Left renal pelvis (tissue), 4 donors: ENCODE measurements at places on chromosomes 3 and 15.
A peak's percentile ranks its signal among the peaks of the same experiment; 100 is the strongest.

- no peak for DNase-seq
Measured at GRCh38 chr15:93214106-93214505, 125.1 kb upstream of the RGMA start.

DNA sequence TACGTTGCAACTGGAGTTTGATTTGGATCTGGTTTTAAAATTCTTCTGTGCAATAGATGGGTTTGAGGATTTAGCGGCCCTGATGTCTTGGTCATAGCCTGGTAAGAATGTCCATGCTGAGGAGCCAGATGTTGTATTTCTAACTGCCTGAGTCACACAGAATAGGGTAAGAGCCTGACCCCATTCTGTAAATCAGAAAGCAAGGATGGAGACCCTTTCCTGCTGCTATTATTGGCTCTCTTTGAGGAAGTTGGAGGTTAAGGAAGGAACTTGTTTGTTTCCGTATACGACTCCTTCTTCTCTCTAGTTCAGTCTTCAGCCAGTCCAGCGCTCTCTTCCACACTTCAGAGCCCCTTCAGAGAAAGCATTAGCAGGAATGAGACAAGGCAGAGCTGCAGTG is 65.1 kb downstream of the HCN4 start:
- peak; percentile 39 for DNase-seq

GRCh38 chr3:24714436-24714835 is 219.8 kb upstream of the THRB start:
- no peak for DNase-seq

- DNase-seq = no peak
Measured at GRCh38 chr15:70154718-70155347, 57.1 kb upstream of the TLE3 start.

- DNase-seq = no peak
Measured at GRCh38 chr15:55902981-55903380, 90.4 kb downstream of the NEDD4 start.

DNA sequence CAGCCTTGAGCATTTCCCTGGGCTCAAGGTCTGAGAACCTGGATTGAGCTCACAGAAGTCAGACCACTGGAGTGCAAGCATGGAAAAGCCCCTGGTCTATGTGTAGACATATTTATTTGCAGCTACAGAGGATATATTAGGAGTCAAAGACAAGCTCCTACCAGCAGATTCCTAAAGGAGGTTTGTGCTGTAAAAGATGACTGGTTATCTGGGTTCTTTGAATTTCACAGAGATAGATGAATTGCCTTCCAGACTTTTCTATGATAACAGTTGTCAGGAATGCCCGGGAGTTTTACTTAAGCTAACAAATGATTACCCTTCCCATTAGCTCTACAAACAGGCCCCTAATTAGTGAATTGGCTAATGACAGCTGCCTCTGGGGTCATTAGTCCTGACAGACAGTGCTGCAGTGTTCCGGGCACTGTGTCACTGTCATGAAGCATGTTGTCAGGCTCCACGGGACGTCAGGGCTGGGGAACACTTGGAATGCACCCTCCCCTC is 48.8 kb upstream of the PLXNA1 start:
- DNase-seq = no peak

DNA sequence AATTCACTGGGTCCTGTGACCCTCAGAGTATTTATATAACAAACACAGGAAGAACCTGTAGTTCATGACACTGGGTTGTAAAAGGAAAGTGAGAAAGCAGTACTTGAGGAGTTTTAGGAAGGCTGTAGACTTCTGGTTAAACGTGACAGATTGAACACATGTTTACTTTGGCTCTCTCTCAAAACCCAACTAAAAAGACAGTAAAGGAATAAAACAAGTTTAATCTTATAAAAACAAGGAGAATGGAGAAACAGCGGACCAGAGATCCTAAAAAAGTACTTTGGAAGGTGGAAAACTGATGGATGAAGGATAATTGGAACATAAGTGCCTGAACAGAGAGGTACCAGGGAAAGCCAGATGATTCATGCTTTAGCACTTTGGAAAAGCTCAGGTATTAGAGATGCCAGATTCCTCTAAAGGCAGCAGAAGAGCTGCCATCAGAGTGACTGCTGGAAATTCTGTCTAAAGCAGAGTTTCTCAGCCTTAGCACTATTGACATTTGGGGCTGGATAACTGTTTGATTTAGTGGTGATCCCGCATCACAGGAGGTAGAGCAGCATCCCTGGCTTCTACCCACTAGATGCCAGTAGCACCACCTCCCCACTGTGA is 182.9 kb upstream of the RORA start:
- DNase-seq = peak; percentile 4

DNA sequence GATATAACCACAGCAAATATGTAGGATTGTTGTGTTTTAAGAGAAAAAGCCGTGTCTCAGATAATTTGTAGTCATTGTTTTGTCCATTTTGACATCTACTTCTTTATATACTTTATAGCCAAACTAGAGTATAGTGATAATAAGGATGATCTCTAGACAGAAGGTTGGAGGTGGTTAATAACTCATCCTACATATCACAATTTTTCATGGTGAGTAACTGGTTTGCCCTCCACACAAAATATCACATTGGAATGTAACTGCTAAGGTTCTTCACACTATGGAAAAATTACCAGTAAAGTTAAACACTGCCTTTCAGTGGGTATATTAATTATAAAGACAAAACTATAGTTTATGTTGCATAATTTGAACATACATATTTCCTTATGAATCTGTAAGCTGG is 380.7 kb downstream of the LPP start:
- no peak for DNase-seq

- no peak for DNase-seq
Measured at GRCh38 chr15:90884719-90885431, 571 bp downstream of the FES start.

- DNase-seq = no peak
Measured at GRCh38 chr3:45580112-45580765, 14.3 kb upstream of the LIMD1 start.

DNA sequence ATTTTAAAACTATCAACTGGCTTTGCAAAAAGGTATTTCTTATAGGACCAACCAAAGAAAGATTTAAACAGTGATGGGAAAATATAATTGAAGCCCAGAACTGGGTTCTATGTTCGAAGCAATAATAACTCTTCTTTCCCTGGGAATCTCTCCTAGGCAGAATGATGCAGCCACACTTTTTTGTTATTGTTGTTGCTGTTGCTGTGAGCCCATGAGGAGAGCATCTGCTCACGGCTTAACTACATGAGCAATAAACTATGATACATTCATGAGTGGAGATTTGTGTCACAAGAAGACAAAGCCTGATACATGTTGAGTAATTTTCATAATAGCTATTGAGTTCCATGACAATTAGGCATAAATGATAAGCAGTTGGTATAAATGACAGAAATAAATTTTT is 80.5 kb downstream of the CRTC3 start:
- no peak for DNase-seq

- no peak for DNase-seq
Measured at GRCh38 chr15:81254277-81254915, 57.7 kb downstream of the IL16 start.

DNA sequence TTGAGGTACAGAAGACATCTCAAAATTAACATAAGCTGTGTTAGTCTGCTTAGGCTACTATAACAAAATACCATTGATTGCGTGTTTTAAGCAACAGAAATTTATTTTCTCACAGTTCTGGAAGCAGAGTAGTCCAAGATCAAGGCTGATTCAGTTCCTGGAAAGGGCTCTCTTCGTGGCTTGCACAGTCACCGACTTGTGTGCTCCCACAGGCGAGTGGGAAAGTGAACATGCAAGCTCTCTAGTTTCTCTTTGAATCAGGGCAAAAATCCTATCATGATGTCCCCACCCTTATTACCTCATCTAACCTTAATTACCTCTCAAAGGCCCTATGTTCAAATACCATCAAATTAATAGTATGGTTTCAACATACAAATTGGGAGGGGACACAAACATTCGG is 505.9 kb downstream of the ZIC1 start:
- no peak for DNase-seq

DNA sequence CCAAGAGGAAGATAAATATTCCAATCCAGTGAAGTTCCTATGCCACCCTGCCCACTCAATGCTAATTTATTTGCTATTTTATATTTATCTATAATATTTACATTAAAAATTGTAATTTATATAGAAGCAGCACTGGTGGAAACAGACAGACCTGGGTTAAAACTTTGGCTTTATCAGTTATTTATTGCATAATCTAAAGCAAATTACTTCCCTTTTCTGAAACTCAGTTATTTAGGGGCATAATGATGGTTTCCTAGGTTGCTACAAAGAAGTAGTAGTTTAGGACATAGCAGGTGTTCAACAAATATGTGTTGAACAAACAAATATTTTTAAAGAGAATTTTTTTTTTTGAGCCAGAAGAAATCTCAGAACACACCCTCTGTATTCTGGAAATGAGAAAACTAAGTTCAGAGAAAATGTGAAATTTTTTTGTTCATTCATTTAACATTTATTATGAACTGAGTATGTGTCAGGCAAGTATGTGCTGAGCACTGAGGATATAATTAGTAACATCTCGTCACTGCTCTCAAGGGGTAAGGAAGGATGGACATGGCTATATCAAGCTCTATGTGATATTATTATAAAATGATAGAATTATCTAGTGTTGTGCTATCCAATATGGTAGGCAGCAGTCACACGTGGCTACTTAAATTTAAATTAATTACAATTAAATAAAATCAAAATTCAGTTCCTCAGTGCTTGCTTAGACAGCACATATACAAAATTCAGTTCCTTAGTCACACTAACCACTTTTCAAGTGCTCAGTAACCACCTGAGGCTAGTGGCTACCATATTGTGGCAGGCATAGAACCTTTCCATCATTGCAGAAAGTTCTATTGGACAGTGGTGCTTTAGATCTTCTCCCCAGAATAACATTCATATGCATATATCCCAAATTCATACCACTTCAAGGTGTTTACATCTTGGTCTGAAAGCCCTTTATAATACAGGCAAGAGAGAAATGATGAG is 7.0 kb upstream of the UBE2Q2 start:
- no peak for DNase-seq

GRCh38 chr3:58948018-58948417 is 101.8 kb downstream of the CFAP20DC start:
- DNase-seq = no peak

- no peak for DNase-seq
Measured at GRCh38 chr3:43769885-43770425, 79.2 kb downstream of the ABHD5 start.

DNA sequence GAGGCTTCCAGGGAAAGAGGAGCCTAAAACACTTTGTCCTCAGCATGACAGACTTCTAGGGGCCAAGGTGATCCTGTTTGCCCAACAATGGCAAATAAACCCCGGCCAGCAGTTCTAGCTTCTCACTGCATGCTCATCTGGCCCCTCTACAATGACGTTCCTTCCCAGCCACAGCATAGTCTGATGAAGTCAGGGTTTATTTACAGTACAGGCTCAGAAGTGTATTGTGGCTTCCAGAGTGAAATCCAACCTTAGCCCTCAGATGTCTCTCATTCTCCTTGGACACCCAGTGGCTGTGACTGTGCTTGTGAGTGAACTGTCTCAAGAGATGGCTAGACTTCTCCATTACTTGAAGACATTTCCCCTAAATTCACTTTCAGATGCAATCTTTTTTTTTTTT is 40.8 kb downstream of the BFSP2 start:
- DNase-seq = no peak

DNA sequence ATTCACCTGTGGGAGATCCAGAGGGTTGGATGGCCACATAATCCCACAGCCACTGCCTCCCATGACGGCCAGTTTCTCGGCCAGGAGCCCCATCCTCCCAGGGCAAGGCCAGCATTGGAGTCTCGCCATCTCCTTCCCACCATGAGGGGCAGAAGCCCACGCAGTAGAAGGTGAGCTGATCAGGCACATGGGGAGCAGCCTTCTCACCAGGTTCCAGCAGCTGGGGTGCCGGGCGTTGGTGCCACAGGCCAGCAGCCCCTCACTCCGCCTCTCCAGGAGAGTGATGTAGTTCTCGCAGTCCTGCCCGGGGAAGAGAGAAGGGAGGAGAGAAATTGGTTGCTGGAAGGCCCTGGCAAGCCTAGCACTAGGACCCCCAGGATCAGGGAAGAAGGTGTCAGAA is 16.1 kb downstream of the SEMA7A start:
- no peak for DNase-seq

GRCh38 chr3:153835540-153835939 is 285.6 kb upstream of the ARHGEF26 start:
- DNase-seq = no peak

GRCh38 chr3:120420360-120420759 is 30.4 kb downstream of the FSTL1 start:
- DNase-seq = no peak

- no peak for DNase-seq
Measured at GRCh38 chr3:32106929-32107362, 526 bp downstream of the GPD1L start.

DNA sequence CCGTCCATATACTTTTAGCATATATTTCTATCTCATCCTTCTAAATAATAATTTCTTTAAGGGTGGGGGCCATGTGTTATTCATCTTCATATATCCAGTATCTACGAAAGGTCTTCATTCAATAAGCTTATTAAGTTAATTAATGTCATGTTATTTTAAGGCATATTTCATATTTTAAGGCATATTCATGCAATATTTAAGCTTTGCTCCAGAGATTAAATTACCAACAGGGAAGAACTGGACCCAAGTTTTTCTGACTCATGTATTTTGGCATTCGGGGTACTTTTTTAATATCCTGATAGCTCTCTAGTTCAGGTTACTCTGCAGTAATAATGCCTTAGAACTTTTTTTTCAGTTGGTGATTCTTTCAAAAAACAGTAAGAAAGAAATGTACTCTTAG is 27.4 kb downstream of the PHC3 start:
- DNase-seq = no peak

- DNase-seq = no peak
Measured at GRCh38 chr3:64056606-64057180, 33.4 kb upstream of the PSMD6 start.

DNA sequence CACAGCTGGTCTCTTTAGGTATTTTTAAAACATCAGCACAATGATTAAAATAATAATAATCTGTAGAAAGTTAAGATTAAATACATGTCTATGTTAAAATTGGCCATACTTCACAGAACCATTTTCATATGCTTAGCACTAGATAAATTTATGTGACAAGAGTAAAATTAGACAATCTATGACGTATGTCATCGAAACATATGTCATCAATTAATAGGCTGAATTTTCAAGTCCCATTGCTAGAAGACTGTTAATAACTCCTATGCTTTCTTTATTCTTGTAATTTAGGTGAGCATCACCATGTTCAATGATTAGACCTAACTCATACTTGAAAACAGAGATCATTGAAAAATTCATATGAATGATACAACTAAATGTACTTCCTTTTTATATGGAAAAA is 593.3 kb upstream of the KCNMB2 start:
- DNase-seq = no peak

DNA sequence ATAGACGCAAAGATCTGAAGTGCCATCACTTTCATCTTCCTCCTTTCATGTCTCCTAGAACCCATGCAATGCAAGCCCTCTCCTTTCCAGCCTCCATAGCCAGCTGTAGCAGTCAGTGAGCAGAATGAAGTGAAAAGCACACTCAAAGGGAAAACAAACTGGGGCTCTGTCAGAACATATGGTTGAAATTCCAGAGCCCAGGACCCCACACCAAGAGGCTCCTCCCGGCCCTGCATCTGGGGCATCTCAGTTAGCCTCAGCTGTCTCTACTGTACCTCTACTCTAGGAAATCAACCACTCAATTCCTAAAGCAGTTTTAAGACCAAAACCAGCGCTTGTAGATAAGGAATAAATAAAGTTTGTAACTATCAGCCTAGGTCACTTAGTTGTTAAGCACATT is 73.8 kb upstream of the P3H2 start:
- DNase-seq = no peak
